ENCODE measurements at places on chromosomes 13 and 19.

- DNase-seq = no peak
Observed at GRCh38 chr19:42199440-42200115, 17.9 kb downstream of the DEDD2 start.

DNA sequence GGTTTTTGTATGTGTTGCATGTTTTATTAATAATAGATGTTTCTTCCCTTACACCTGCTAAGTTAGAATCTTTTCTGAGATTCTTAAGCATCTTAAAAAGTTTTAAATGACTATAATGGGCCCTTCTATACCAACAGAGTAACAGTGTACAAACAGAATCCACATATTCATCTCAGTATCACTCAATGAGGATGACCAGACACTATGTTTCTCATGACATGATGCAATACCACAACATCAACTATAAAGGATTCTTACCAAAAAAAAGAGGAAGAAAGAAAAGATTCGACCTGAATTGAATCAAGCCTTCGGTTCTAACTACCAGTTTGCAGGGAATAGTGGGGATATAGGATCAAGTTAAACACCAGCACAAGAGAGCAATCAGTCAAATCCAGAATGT is 56.5 kb downstream of the INTS6 start:
- DNase-seq = peak; percentile 59

GRCh38 chr13:48404952-48405351 is 8.0 kb downstream of the LPAR6 start:
- DNase-seq = no peak

DNA sequence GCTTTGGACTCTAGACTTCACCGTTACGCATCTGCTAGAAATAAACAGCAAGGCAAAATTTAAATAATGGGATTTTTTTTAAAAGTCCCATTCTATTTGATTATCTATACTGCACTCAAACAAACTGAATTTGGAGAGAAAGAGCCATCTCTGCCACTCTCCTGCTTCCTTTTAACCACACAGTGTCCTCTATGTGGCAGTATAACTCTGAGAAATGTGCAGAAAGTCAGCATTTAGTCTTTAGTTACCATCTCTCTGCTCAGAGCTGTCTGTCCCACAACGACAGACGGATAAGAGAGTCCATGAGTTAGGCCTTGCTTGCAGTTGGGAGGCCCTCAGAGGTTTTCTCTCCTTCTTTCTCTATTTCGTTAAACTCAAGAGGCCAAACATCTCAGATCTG is 21.2 kb downstream of the CCNA1 start:
- peak; percentile 16 for DNase-seq

GRCh38 chr13:107881362-107881761 is 334.0 kb downstream of the LIG4 start:
- DNase-seq = peak; percentile 83
